ENCODE measurements at places on chromosomes 2 and 18. TPM values are rescaled to one million over a fixed set of nuclear protein-coding genes. Genes with fewer than 3 reads are reported as not detected.

SKOR2 gene
- polyA plus RNA-seq, result not detected

NXPH2 gene
- polyA plus RNA-seq, result not detected

CCBE1 gene
- not detected for polyA plus RNA-seq

TRIB2 gene
- 123 TPM for polyA plus RNA-seq

RUFY4 gene
- not detected for polyA plus RNA-seq

LAMA3 gene
- polyA plus RNA-seq, result 2.2 TPM

NT5DC4 gene
- not detected for polyA plus RNA-seq

TMEFF2 gene
- polyA plus RNA-seq, result 29.1 TPM
